ENCODE measurements at places on chromosomes 11 and 22. TPM values are rescaled to one million over a fixed set of nuclear protein-coding genes. Genes with fewer than 3 reads are reported as not detected.
A peak's percentile ranks its signal among the peaks of the same experiment; 100 is the strongest.

The VPREB1 gene
- not detected for total RNA-seq

The C22orf39 gene
- 34.1 TPM for total RNA-seq

The OR52H1 gene
- 0.64 TPM for total RNA-seq

The ATXN10 gene
- 108 TPM for total RNA-seq

The DCHS1 gene
- total RNA-seq = 29.8 TPM

The CD3D gene
- 57.5 TPM for total RNA-seq

The RELT gene
- 46.2 TPM for total RNA-seq

The TPBGL gene
- 0.27 TPM for total RNA-seq

The A4GALT gene
- total RNA-seq = 45.2 TPM

The OR52B6 gene
- not detected for total RNA-seq

The HBG2 gene
- not detected for total RNA-seq

The SMC1B gene
- total RNA-seq = not detected

DNA sequence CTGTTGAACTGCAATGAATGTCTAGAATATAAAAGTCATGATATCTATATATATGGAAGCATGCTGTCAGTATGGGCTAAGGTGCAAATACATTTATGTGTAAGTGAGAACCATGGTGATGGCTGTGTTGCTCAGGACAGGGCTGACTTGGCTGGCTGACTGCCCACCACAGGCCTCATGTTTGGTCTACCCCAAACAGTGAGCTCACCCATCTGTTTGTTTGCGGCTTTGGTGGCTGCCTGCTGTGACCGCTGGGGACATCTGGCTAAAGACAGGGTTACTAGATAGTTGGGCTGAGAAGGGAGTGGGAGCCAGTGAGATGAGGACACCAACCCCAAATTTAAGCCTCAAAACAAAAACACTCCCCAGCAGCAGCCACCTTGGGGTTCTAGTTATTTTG, 6.3 kb downstream of the CD44 start:
- peaks cover 49% of the 10 kb centered on the region for H3K4me1 ChIP-seq
- no peaks in the 10 kb centered on the region for H3K27me3 ChIP-seq
- DNase-seq = no peak
- peak overlapping the region; percentile 97 for H3K27ac ChIP-seq
- H3K36me3 ChIP-seq = no peaks in the 10 kb centered on the region

- no peaks in the 10 kb centered on the region for H3K4me1 ChIP-seq
- H3K36me3 ChIP-seq = no peaks in the 10 kb centered on the region
- no peak overlapping the region for H3K4me3 ChIP-seq
- DNase-seq = no peak
- H3K27me3 ChIP-seq = no peaks in the 10 kb centered on the region
Measured at GRCh38 chr11:131195661-131196517, 174.5 kb upstream of the NTM start.

- H3K27me3 ChIP-seq = peaks cover 70% of the 10 kb centered on the region
- no peaks in the 10 kb centered on the region for H3K36me3 ChIP-seq
- H3K27ac ChIP-seq = no peak overlapping the region
- H3K4me3 ChIP-seq = no peak overlapping the region
Measured at GRCh38 chr22:44754998-44755397, 2.6 kb downstream of the ARHGAP8 start.

- no peaks in the 10 kb centered on the region for H3K27me3 ChIP-seq
- no peak overlapping the region for H3K4me3 ChIP-seq
- no peak for DNase-seq
- peaks cover 19% of the 10 kb centered on the region for H3K4me1 ChIP-seq
Measured at GRCh38 chr11:45037434-45038005, 86.8 kb upstream of the TP53I11 start.

DNA sequence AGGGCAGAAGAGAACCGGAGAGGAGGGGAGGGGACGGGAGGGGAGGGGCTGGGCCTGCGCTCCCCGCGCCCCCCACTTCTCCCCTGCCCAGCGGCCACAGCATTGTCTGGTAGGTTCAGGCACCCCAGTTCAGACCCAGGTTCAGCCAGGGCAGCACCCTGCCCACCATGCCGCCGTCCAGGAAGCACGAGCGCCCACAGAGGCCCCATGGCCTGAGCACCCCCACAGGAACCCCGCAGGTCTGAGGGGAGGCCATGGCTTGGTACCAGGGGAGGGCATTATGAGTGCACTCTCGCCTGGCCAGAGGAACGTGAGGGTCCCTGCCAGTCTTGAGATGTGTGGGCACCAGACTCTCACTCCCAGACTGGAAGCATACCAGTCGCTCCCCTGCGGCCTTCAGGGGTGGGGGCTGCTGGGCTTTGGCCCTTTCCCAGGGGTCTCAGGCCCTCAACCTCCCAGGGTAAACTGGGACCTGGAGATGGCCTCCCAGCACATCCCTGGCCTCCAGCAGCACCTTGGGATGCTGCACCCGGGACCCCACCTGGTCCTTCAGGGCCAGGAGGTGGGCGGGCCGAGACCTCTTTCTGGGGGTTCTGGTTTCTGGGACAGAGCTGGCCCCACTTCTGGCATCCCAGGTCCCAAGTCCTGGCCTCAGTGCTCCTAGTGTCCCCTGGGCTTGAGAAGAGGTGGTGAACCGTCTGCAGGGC, 597 bp upstream of the PLXNB2 start:
- DNase-seq = no peak
- H3K27ac ChIP-seq = peak overlapping the region; percentile 91
- peaks cover 88% of the 10 kb centered on the region for H3K4me1 ChIP-seq
- no peaks in the 10 kb centered on the region for H3K36me3 ChIP-seq
- H3K4me3 ChIP-seq = peak overlapping the region; percentile 91

GRCh38 chr22:32556159-32556558, 81.5 kb downstream of the FBXO7 start:
- H3K27ac ChIP-seq = peak overlapping the region; percentile 69
- no peaks in the 10 kb centered on the region for H3K27me3 ChIP-seq
- DNase-seq = no peak
- H3K4me1 ChIP-seq = peaks cover 7% of the 10 kb centered on the region
- H3K36me3 ChIP-seq = no peaks in the 10 kb centered on the region

DNA sequence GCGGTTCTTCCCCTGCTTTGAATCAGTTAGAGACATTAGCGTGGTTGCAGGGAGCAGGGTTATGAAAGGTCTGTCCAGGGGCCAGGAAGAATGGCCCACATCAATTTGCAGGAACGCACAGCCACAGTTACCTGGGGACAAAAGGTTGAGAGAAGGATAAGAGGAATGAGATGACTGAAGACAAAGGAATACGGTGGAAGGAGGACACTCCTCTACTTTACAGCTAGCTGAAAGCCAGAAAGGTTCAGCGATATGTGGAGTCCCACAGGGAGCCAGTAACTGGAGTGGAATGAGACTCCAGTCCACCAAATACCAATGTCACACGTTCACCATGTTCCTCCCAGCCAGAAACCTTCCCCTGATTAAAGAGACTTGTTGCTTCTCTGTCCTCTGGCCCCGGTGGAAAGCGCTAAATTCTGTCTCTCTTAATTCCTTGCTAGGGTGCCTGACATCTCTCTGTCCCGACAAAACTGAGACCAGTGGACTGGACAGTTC, 10.7 kb downstream of the XNDC1N start:
- H3K4me3 ChIP-seq = no peak overlapping the region
- H3K27me3 ChIP-seq = no peaks in the 10 kb centered on the region
- H3K4me1 ChIP-seq = no peaks in the 10 kb centered on the region
- H3K36me3 ChIP-seq = peaks cover 56% of the 10 kb centered on the region
- H3K27ac ChIP-seq = no peak overlapping the region

DNA sequence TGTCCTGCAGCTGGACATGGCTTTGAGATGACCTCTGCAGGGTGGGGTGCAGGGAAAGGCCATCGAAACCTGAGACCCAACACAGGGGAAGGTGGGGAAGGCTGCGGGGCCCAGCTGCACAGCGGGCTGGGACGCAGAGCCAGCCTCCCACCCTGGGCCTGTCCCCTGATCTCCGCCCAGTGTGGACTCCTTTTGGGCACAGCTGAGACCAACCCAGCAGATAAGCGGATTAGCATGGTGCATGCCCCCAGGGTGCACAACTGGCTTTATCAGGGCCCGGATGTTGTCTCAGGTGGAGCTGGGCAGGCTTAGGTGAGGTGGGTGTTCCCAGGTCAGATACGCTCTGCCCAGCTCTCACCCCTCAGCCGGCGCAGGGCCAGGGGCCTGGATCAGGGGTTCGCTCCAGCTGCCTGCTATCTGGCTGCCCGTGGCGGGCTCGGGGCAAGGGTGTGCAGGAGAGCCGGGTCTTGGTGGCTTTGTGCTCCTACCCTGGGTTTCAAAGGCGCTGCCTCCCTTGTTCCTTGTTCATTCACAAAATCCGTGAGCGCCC, 28.1 kb upstream of the MUC5AC start:
- H3K27ac ChIP-seq = no peak overlapping the region
- H3K27me3 ChIP-seq = peaks cover 50% of the 10 kb centered on the region
- H3K4me3 ChIP-seq = no peak overlapping the region
- no peaks in the 10 kb centered on the region for H3K36me3 ChIP-seq

- H3K36me3 ChIP-seq = no peaks in the 10 kb centered on the region
- no peak overlapping the region for H3K27ac ChIP-seq
- H3K4me1 ChIP-seq = no peaks in the 10 kb centered on the region
- DNase-seq = no peak
Measured at GRCh38 chr11:45580399-45580798, 85.0 kb downstream of the CHST1 start.

- peaks cover 36% of the 10 kb centered on the region for H3K4me1 ChIP-seq
- H3K36me3 ChIP-seq = peaks cover 15% of the 10 kb centered on the region
- no peak overlapping the region for H3K4me3 ChIP-seq
- H3K27me3 ChIP-seq = no peaks in the 10 kb centered on the region
- no peak for DNase-seq
Measured at GRCh38 chr22:21646608-21647590, 4.8 kb downstream of the SDF2L1 start.

- no peaks in the 10 kb centered on the region for H3K27me3 ChIP-seq
- H3K4me3 ChIP-seq = no peak overlapping the region
- DNase-seq = no peak
- no peak overlapping the region for H3K27ac ChIP-seq
- H3K36me3 ChIP-seq = no peaks in the 10 kb centered on the region
Measured at GRCh38 chr11:59254286-59254685, 41.6 kb upstream of the MPEG1 start.

All from spleen (tissue), 13 donors.